Uterus (tissue), 4 donors: ENCODE measurements at places on chromosomes 1 and 21. TPM values are rescaled to one million over a fixed set of nuclear protein-coding genes. Genes with fewer than 3 reads are reported as not detected.

Gene LORICRIN
- not detected for total RNA-seq

Gene SPATA17
- 0.52 TPM for total RNA-seq

GRCh38 chr1:192887426-192887825 is 78.6 kb downstream of the RGS2 start:
- DNase-seq: no peak

- DNase-seq: no peak
Measured at GRCh38 chr1:170261669-170262068, 115.9 kb downstream of the NTMT2 start.

DNA sequence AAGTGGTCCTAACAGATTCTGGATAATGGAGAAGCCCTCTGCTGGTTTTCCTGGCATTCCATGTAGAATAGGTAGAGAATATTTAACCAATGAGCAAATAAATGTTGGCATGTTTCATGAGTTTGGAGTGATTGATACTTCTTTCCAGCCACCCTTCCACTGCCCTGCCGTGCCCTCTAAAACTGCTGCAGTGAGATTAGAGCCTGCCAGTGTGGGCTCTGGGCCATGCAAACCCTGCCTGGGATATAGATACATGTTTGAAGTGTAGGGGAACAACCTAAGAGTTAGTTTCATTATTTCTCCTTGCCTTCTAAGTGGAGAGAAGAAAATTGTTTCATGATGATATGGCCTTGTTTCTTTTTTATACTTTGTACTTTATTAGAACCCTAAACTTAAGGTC is 10.4 kb downstream of the UBE2Q1 start:
- no peak for DNase-seq

DNA sequence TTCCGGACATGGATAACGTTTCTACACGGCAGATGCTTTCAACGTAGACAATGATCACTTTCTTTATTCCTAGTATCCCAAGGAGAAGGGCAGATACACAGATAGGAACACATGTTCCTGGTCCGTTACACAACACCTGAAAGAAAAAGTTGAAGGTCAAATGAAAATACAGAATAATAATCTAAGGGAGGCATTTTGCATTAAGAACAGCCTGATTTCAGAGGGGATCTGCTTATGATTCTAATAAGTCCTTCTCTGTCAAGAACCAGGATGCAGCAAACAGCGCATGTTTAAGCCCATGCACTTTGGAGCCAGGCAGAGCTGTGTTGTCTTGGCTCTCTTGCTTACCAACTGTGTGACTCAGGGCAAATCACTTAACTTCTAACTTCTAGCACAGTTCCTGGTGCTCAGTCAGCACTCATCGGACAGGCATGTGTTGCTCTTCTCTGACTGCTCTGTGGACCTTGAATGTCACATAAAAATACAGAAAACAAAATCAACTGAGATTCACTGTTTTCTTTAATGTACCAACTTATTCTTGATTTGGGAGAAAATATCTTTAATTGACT is 56.3 kb upstream of the CNN3 start:
- DNase-seq: peak; percentile 47

GRCh38 chr1:232965124-232965911 is 14.9 kb downstream of the NTPCR start:
- no peak for DNase-seq

DNA sequence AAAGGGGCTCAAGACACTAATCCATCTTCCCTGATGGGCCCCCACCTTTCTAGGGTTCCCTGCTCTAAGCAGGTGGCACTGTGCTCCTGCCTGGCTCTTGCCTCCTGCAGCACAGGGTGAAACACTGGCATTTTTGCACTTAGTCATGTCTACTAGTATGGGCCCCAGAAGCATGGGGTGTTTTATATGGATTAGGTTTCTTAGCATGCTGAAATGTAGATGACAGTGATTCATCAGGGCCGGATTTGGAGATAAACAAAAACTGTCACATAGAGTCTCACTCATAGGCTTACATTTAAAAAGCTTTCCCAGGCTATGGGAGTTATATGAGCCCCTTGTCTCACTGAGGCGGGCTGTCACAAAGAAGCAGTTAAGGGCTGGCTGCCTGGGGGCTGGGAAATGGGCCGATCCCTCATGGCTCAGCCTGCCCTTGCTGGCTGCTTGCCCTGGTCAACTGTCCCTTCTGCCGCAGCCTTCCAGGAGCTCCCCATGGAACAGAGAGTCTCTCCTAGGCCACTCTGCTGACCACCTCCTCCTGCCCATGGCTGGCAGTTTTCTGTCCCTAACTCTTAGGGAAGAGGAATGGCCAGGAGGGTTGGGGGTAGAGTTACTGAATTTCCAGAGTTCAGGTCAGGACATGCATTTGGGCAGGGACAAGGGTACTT is 6.5 kb downstream of the GALNT2 start:
- no peak for DNase-seq
